ENCODE measurements at places on chromosomes 2 and 18. TPM values are rescaled to one million over a fixed set of nuclear protein-coding genes. Genes with fewer than 3 reads are reported as not detected.

DNA sequence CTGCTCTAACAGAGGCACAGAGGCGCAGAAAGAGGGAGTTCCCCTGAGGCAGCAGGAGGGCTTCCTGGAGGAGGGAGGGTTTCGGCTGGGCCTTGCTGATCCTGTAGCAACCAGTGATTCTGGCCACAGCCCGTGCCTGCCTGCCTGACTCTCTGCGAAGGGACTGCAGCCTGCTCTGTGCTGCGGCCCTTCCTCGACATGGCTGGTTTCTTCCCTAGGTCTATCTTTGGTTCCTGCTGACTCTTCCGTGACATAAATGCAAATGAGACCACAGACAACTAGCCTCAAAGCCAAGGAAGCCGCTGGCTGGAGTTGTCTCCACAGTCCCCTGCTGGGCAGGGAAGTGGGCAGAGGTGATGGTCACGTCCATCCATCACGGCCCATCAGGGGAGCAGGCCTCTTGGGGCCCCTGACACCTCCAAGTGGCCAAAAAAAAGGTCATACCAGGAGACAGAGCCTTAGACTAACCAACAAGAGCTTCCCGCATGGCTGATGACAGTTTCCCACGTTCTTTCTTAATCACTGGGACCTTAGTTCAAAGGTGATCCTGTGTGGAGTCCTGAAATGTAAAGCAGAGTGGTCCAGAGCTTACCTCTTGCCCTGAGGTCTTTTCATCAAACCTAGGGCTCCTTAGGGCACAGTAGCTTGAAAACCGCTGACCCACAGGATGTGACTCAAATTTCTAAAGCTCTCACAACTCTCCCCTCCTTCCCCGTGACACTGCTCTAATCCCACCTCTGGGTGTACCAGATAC lies 55.3 kb downstream of the HS1BP3 start:
- DNase-seq: peak; percentile 67

GRCh38 chr2:43435746-43436145 lies 160.1 kb downstream of the THADA start:
- no peak for DNase-seq

ATG16L1 gene
- 17.5 TPM for total RNA-seq

- DNase-seq: peak; percentile 81
Measured at GRCh38 chr2:46097714-46098480, 199.3 kb upstream of the EPAS1 start.

GRCh38 chr2:222058819-222059445 lies 239.9 kb downstream of the PAX3 start:
- DNase-seq: no peak

DNA sequence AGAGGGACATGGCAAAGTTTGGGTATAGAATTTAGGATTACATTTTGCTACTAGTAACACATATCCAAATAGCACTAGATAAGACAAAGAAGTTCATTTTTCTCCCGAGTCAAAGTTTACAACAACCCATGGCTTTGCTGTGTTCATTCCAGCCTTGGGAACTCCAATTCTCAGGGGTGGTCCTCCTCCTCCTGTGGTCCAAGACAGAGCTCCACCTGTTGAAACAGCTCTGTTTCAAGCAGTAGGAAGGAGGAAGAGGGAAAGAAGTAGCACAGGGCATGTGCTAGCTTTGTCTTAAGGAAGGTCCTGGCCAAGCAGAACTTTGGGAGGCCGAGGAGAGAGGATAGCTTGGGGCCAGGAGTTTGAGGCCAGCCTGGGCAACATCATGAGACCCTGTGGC lies 113.8 kb upstream of the SIX2 start:
- DNase-seq: no peak

DNA sequence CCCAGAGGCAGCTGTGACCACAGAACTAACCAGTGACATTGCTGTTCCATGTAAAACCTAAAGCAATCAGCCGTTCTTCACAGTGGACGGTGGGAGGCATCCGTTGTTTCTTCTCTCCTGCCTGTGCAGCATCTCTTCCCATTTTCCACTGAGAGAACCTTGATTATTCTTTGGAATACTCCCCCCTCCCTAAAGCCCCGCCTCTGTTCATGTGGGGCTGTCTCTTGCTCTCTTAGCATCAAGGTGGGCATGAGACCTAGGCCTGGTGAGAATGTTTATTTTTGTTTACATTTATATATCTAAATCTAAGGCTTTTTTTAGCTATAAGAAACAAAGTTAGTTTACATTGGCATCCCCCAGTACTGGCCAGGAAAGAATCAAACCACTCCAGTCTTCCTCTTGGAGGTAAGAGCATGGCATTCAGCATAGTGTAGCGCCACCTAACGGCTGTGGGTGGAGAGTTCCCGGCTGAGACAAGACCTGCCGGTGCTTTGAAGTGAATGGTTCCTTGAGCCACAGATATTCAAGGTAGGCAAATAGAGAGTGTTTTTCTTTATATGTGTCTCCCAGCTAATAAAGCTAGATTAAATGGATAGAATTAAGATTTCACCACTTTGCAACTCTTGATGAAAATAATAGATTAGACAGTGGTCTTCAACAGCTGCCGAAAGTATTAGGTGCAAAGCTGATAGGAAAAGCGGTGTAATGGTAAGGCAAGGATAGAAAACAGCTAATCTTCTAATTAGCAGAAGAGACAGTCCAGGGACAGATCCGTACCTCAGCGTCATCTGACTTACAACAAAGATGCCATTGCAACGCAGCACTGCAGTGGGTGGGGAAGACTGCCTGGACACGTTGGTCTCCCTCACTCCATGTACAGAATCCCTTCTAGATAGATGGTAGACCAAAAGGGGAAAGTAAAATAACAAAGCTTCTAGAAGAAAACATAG lies 219.6 kb upstream of the RAB12 start:
- DNase-seq: no peak
